Fibroblast of the aortic adventitia (primary cell): ENCODE measurements at places on chromosomes 1 and 21. TPM values are rescaled to one million over a fixed set of nuclear protein-coding genes. Genes with fewer than 3 reads are reported as not detected.

- no peak for DNase-seq
Observed at GRCh38 chr1:230517786-230518185, 91.7 kb upstream of the PGBD5 start.

- DNase-seq, result peak; percentile 47
Observed at GRCh38 chr1:164764333-164764732, 205.3 kb downstream of the PBX1 start.

DNA sequence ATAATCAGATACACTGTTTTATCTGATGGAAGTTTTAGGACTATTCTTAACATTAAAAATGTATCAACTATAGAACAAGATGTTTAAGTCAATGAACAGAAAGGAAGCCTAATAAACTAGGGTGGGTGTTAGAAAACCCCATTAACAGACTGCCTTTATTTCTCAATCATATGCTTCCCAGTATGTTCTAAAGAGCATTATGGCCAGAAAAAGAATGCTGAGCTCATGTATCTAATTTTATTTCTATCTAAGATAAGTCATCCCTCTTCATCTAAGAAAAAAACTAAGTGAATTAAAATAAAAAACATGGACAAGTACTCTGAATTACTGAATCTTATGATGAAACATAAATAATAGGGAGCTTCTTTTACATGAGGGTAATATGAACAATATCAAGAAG, 86.5 kb upstream of the TTC39A start:
- no peak for DNase-seq

- no peak for DNase-seq
Observed at GRCh38 chr1:68495968-68496679, 758 bp downstream of the DEPDC1 start.

DNA sequence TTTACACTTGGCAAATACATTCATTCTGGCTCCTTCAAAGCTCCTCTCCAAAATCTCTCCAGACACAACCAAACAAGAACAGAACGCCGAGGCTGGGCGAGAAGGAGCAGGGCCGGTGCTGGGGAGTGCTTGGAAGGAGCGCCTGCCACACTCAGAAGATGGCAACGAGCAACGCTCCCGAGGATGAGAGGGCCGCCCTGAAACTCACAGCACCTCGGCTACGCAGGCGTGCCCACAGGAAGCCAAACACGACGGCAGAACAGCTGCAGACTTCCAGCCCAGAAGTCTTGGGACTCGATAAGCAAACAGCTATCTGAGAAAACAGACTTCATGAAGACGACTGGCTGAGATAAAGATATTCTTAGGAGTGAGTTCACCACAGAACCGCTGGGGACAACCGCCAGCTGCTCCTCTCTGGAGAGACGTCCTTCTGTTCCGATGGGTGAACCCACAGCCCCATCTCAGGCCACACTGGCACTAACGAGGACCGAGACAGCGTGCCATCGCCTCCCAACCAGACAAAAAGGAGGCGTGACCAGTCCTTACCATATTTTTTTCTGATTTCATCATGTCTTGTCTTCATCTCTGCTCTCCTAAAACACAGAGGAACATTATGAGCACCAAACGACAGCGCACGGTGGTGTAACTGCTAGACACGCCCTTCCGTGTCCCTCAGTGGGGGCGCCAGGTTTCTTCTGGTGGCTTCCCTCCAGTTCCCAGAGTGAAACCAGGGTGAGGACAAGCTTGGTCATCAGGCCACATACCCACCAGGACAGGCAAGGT, 18.6 kb downstream of the PTTG1IP start:
- DNase-seq, result no peak

The LRRC53 gene
- not detected in 2 replicates for total RNA-seq

The CYYR1 gene
- total RNA-seq, result 0.09 TPM in 1 of 2 replicates, not detected in the other

- DNase-seq, result no peak
Observed at GRCh38 chr1:2569060-2569459, 12.9 kb downstream of the TNFRSF14 start.

DNA sequence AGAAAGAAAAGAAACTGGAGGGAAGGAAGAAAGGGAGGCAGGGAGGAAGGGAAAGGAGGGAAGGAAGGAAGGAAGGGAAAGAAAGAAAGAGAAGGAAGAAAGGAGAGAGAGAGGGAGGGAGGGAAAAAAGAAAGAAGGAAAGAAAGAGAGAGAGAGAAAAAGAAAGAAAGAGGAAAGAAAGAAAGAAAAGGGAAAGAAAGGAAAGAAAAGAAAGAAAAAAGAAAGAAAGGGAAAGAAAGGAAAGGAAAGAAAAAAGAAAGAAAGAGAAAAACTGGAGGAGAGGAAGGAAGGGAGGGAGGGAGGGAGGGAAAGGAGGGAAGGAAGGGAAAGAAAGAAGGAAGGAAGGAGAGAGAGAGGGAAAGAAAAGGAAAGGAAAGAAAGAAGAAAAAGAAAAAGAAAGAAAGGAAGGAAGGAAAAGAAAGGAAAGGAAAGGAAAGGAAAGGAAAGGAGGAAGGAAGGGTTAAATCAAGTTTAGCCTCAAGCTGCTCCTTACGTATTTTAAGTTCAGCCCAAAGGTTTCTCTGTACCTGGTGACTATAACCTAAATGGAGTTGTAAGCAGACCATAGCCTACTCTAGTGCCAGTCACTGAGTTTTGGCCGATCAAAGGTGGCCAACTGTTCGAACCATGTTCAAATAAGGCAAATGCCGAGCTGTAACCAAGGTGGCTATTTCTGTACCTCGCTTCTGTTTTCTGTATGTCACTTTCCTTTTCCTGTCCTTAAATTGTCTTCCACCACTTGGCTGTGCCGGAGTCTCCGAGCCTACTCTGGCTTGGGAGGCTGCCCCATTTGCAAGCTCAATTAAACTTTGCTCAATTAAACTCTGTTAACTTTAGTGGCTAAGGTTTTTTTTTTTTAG, 37.8 kb upstream of the TMPRSS2 start:
- DNase-seq, result no peak

GRCh38 chr1:5889901-5890300, 102.3 kb downstream of the NPHP4 start:
- DNase-seq, result no peak

The LHX8 gene
- 0.09 TPM in 1 of 2 replicates, not detected in the other for total RNA-seq

DNA sequence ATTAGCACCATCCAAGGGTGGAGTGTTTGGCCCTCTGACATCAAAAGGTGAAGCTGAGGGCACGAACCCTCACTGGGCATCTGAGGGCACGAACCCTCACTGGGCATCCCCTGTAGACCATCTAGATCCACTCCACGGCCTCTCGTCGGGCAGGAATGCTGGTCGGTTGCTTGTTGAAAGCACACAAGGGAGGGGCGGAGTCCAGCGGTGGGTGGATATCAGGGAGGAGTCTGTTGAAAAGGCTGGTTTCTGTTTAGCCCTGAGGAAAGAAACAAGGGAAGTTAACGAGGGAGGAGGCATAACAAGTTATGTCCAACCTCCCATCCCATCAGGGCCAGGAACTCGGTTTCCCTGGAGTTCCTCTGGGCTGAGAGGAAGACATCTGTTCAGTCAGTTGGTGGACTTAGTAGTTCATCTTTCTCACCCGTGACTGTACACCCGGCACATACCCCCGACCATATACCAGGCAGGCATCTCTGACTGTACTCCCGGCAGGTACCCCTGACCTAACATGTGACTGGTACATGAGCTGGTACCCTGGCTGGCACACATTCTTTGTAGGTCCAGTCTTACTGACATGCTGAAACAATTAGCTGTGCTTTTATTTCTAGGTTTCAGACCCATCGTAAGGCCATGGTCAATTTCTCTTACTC, 32.1 kb upstream of the PDE9A start:
- DNase-seq, result peak; percentile 7

GRCh38 chr1:184972315-184973055, 1.8 kb downstream of the NIBAN1 start:
- DNase-seq, result peak; percentile 72

DNA sequence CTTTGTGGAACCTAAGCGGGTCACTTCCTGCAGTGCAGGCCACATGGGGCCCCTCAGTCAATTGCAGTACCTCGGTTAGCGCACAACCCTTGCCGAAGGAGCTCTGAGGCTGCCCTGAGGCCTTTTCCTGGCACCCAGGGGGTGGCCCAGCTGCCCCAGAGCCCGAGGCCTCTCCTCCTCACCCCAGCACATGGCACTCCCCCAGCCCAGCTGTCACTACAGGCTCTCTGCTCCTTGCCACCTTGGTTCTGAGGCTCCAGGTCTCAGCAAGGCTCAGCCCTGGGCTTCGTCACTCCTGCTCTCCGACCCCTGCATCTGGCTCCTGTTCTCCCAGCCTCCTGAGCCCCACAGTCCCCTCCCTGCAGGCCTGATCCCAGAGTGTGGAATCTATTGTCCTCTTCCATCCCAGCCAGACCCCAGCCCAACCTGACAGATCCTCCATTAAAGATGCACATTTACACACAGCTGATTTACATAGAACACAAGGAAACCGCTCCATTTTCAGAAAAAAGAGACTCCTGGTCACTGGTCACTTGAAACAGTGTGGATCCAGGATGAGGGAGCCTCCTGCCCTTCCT, 192.8 kb upstream of the POU3F1 start:
- DNase-seq, result no peak

- no peak for DNase-seq
Observed at GRCh38 chr1:189983166-189983890, 494.3 kb downstream of the BRINP3 start.

The ELAPOR1 gene
- total RNA-seq, result 0.16 and 0.45 TPM in 2 replicates

DNA sequence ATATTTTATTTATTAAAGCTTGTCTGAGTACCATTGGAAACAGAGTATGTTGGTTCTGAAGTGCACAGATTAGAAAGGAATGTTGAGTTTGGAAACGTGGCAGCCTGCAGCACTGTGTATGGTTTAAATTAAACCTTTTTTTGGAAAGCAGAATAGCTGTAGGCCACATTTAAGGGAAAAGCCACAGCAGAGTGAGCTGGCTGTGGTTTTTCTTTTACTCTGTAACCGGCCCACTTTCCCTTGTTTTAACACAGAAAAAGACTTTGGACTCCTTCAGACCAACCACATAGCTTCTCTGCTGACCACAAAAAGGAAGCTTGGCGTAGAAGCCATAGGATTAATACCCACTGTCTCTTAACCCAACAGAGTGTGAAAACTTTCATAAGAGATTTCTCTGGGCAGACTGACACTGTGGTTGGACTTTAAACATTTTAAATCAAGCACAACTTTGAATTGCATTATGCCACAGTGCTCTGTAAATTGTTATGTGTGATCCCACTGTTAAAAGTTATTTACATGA, 75.2 kb downstream of the NFIA start:
- peak; percentile 94 for DNase-seq

The FMN2 gene
- 8.1 and 34.5 TPM in 2 replicates for total RNA-seq

The ITLN1 gene
- total RNA-seq, result 0.49 TPM in 1 of 2 replicates, not detected in the other

The SELP gene
- under 0.01 TPM in 1 of 2 replicates, not detected in the other for total RNA-seq

The AVPR1B gene
- not detected in 2 replicates for total RNA-seq

DNA sequence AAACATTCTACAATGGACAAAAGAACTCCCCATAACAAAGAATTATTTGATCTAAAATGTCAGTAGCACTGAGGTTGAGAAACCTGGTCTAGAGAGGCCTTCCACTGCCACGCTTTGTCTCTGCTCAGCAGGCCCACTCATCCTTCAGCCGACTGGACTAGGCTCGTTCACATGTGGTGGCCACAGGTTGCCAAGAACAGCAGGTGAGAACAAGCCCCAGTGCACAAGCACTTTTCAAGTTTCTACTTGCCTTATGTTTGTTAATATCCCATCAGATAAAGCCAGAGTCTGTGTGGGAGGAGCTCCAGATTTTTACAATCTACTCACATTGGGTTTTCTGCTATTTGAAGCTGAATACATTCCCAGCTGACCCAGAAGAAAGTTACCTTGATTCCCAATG, 9.1 kb upstream of the EFHD2 start:
- DNase-seq, result no peak

DNA sequence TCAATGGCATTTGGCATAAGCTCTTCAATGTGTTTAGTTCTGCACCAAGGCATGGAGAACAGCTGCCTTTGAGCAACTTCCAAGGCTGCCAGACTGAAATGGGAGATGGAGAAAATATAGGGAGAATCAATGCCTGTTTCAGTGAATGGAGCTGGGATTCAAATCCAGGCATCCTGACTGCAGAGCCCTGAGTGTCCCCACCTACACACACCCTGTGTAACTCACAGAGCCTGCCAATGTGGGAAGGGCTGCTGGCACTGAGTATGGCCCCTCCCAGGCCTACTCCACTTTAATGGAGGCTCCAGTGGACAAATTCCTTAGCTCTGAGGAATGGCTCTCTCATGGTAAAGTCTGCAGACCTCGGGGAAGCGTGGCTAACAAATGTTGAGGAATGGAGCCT, 145.6 kb upstream of the TNR start:
- peak; percentile 7 for DNase-seq

GRCh38 chr1:200207711-200208126, 180.2 kb downstream of the NR5A2 start:
- no peak for DNase-seq

DNA sequence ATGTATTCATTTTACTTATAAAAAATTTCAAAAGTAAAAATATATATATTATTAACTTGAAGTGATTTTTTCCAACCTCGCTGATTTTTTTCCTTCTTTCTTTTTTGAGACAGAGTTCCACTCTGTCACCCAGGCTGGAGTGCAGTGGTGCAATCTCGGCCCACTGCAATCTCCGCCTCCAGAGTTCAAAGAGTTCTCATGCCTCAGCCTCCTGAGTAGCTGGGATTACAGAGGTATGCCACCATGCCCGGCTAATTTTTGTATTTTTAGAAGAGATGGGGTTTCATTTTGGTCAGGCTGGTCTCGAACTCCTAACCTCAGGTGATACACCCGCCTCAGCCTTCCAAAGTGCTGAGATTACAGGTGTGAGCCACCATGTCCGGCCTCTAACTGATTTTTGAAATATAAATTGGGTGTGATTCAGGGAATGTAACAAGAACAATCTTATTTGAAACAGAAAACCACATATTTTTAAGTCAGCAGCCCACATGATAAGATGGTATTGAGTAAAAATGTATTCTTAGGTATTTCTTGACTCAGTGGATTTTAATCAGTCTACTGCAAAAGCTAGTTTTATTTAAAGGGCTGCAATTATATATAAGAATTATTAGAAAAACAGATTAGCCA, 30.0 kb downstream of the ZBTB8B start:
- no peak for DNase-seq

The DAB1 gene
- total RNA-seq, result 0.45 and 3.2 TPM in 2 replicates

The GPR89A gene
- 32.7 and 37.7 TPM in 2 replicates for total RNA-seq

- DNase-seq, result no peak
Observed at GRCh38 chr1:92653605-92654381, 131.1 kb downstream of the EVI5 start.

- DNase-seq, result no peak
Observed at GRCh38 chr1:17686258-17686657, 68.9 kb upstream of the ACTL8 start.

GRCh38 chr1:237817277-237817676, 73.4 kb downstream of the ZP4 start:
- no peak for DNase-seq

The C1QA gene
- total RNA-seq, result not detected in 2 replicates

GRCh38 chr1:51875291-51875772, 3.2 kb downstream of the NRDC start:
- DNase-seq, result no peak

DNA sequence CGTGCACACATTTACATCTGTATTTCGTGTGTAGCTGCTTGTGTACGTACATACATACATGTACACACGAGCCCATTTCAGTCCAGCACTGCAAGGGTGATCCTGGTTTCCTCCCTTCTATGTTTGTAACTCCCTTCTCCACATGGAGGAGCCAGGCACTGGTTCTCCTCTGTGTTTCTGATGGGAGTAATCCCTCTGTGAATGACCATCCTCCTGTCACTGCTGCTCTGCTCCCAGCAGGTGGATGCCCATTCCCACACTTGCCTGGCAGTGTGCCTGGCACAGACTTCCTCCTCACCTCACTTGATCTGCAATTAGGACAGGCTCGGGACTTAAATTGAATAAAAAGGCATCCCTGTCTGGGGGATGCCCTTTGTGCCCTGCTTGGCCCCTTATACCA, 37.1 kb downstream of the TRAPPC10 start:
- no peak for DNase-seq

The DNAJC6 gene
- 0.49 and 0.72 TPM in 2 replicates for total RNA-seq

The LDLRAD2 gene
- 0.08 and 0.09 TPM in 2 replicates for total RNA-seq

The YARS1 gene
- 96.7 and 186 TPM in 2 replicates for total RNA-seq
